Colonic mucosa (tissue), 4 donors: ENCODE measurements at places on chromosomes 12 and 14. TPM values are rescaled to one million over a fixed set of nuclear protein-coding genes. Genes with fewer than 3 reads are reported as not detected.

GRCh38 chr14:68723808-68724268 is 69.0 kb downstream of the ZFP36L1 start:
- no peak overlapping the region for H3K27ac ChIP-seq
- no peaks in the 10 kb centered on the region for H3K27me3 ChIP-seq
- H3K4me1 ChIP-seq = no peaks in the 10 kb centered on the region
- H3K36me3 ChIP-seq = no peaks in the 10 kb centered on the region

GRCh38 chr14:73285979-73286378 is 48.7 kb downstream of the PAPLN start:
- no peak overlapping the region for H3K4me3 ChIP-seq
- H3K4me1 ChIP-seq = no peaks in the 10 kb centered on the region
- H3K27me3 ChIP-seq = no peaks in the 10 kb centered on the region
- H3K27ac ChIP-seq = no peak overlapping the region
- DNase-seq = no peak

SLCO1B1 gene
- not detected for total RNA-seq

- H3K27me3 ChIP-seq = no peaks in the 10 kb centered on the region
- peak; percentile 65 for DNase-seq
- no peaks in the 10 kb centered on the region for H3K36me3 ChIP-seq
Measured at GRCh38 chr14:33943096-33943883, 7.6 kb downstream of the EGLN3 start.

- H3K4me3 ChIP-seq = no peak overlapping the region
- no peak for DNase-seq
- H3K36me3 ChIP-seq = no peaks in the 10 kb centered on the region
- no peaks in the 10 kb centered on the region for H3K4me1 ChIP-seq
Measured at GRCh38 chr12:117024961-117025480, 74.2 kb downstream of the TESC start.
